ENCODE measurements at places on chromosomes 3 and 15. TPM values are rescaled to one million over a fixed set of nuclear protein-coding genes. Genes with fewer than 3 reads are reported as not detected.

- no peak for DNase-seq
Observed at GRCh38 chr15:39184701-39185390, 396.0 kb upstream of the THBS1 start.

GRCh38 chr3:196987022-196987421 is 18.4 kb upstream of the PIGZ start:
- DNase-seq: no peak

DNA sequence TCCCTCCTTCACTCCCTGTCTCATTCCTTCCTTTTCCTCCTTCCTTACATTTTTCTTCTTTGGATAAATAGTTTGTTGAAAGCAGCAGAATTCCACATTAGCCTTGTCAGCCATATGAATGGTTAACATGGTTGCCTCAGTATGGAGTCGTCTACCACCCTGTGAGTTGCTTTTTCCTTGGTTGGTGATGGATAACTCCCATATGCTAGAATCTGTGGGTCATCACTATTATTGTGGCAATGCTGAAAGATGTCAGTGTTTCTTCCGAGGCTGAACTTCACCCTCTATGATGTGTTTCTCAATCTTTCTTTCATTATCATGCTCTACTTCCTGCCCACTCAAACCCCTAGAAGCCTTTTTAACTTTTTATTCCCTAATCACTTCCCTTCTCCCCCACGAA is 481.8 kb upstream of the KCNMB2 start:
- DNase-seq: no peak

- DNase-seq: no peak
Observed at GRCh38 chr3:44060164-44060563, 181.5 kb upstream of the TOPAZ1 start.

GRCh38 chr3:123657568-123657967 is 72.7 kb upstream of the HACD2 start:
- DNase-seq: no peak

DNA sequence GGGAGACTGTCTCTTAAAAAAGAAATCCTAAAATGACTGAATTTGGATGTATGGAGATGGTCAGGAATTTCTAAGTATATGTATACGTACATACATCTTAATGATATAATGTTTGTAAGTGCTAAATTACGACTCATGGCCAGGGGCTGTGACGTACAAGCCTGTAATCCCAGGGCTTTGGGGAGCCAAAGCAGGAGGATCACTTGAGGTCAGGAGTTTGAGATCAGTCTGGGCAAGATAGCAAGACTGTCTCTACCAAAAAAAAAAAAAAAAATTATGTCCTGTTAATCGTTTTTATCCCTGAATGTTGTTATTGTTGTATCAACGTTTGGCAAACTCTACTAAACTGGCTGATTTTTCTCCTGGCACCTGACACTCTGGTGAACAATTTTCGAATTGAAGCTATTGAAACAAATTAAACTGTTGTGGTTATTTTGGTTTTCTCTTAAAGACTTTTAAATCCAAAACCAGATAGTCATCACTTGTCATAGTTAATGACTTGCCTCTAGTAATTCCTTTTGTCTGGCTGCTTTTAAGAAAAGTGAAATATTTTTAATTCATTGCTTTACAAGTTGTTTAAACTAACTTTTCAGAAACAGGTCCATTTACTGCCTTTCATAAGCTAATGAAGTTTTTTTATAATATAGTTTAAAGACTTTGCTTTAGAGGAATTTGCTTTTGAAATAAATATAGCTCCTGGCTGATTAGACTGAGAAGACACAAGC is 7.0 kb downstream of the MORF4L1 start:
- no peak for DNase-seq

GRCh38 chr3:17138246-17139039 is 253.7 kb downstream of the PLCL2 start:
- no peak for DNase-seq

NAA80 gene
- 36.8 TPM for total RNA-seq

STRIT1 gene
- not detected for total RNA-seq
